Activated naive CD4-positive, alpha-beta T cell (primary cell): ENCODE measurements at places on chromosomes 12 and 14.

DNA sequence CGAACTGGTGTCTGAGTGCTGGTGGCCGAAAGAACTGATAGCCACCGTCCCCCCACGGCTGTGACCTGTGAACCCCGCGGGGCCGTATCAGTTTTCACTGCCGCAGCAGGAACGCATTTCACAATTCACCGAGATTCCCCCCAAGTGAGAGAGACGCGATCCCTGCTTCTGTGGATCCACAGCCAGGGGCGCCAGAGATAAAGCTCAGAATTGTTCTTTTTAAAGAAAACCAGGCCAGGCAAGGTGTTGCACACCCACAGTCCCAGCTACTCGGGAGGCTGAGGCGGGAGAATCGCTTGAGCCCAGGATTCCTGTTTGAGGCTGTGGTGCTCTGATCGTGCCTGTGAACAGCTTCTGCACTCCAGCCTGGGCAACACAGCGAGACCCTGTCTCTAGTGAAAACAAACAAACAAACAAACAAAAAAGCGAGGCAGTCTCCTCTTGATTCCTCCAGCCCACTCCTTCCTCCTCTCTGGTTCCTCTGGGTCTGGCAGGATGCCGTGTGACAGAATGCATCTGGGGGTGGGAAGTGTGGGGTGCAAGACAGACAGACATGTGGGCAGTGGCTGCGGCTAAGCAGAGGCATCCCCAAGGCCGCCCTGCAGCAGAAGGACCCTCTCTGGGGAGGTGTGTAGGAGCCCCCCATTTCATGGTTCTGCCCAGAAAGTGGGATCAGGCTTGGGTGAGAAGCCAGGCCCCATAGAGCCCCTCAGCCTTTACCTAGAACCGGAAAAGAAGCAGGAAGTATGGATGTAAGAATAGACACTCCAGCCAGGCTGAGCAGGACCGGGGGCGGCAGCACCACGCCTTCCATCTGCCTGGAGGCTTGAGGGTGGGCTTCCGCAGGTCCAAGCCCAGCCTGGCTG is 39.2 kb upstream of the PPP1R13B start:
- DNase-seq: no peak

DNA sequence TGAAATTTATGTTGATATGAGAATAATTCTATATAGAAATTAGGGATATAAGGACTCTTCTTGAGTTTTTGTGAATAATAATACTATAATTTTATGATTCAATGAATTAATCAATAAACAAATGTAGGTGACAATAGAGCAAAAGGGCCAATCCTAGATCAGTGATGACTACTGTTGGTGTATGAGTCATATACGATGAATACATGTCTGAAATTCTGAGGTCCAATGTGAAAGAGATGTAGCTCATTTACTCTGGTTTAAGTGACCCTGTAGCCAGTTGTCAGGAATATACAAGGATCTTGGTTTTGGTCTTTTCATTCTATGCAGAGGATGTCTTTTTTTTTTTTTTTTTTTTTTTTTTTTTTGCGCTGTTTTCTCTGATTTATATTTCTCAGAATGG is 72.1 kb upstream of the RTL1 start:
- DNase-seq: no peak

- no peak for DNase-seq
Observed at GRCh38 chr14:47746986-47747385, 71.6 kb upstream of the MDGA2 start.

- no peak for DNase-seq
Observed at GRCh38 chr14:88324930-88325329, 1.9 kb upstream of the KCNK10 start.

DNA sequence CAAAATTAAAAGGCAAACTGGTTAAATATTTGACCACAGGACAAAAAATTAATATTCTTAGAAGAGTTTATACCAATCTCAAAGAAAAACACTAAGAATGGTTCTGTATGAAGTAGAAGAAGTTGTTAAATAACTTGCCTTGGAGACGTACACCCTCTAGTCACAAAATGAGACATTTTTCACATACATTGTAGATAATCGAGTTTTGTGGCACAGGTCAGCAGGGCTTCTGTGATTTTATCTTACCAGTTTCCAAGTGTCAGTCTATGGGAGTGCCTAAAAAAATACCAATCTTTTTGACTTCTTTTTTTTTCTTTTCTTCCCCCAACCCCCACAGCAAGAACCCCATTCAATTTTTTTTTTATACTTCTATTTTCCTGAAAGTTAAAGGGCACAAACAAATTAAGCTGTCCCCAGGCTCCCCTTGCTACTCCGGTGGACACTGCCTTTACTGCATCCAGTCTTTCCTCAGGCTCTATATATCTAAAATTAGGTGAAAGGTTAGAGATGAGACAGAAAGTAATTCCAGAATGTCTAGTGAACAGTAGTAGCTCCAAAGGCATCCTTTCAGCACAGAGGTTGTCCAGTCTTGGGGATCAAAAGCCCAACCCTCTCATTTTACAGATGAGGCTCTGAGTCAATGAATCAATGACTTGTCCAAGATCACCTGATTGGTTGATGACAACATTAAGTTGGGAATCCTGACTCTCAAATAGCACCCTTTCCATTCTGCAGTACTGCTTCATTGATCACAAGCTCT is 6.2 kb downstream of the LIMA1 start:
- no peak for DNase-seq

GRCh38 chr12:120853188-120853587 is 51.0 kb downstream of the SPPL3 start:
- no peak for DNase-seq

GRCh38 chr14:64569138-64569631 is 19.4 kb downstream of the PPP1R36 start:
- DNase-seq: no peak

GRCh38 chr12:69497308-69498026 is 27.3 kb downstream of the FRS2 start:
- no peak for DNase-seq

DNA sequence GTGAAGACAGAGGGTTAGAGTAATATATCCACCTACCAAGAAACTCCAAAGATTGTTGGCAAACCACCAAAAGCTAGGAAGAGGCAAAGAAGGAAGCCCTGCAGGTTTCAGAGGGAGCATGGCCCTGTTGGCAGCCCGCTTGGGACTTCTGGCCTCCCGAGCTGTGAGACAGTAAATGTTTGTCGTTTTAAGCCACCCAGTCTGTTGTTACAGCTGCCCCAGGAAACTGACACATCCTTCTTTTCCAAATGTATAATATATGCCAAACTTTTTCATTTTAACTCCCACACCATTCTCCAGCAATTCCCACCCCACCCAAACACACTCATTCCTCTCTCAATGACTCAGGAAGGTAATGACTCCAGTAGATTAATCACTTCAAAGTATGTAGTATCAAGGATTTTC is 74.0 kb downstream of the RPS29 start:
- DNase-seq: no peak

DNA sequence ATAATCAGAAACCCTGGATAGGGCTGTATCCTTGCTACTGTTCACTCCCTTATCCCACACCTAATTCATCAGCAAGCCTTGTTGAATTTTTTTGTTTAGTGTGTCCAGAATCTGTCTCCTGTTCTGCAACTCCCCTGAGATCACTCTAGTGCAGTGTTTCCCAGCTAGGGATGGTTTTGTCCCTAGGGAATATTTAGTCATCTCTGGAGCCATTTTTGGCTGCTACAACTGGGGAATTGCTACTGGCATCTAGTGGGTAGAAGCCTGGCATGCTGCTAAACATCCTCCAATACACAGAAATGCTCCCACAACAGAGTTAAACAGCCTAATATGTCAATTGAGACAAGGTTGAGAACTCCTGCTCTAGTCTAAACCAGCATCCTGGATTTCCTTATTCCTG is 248.0 kb downstream of the NPAS3 start:
- no peak for DNase-seq

DNA sequence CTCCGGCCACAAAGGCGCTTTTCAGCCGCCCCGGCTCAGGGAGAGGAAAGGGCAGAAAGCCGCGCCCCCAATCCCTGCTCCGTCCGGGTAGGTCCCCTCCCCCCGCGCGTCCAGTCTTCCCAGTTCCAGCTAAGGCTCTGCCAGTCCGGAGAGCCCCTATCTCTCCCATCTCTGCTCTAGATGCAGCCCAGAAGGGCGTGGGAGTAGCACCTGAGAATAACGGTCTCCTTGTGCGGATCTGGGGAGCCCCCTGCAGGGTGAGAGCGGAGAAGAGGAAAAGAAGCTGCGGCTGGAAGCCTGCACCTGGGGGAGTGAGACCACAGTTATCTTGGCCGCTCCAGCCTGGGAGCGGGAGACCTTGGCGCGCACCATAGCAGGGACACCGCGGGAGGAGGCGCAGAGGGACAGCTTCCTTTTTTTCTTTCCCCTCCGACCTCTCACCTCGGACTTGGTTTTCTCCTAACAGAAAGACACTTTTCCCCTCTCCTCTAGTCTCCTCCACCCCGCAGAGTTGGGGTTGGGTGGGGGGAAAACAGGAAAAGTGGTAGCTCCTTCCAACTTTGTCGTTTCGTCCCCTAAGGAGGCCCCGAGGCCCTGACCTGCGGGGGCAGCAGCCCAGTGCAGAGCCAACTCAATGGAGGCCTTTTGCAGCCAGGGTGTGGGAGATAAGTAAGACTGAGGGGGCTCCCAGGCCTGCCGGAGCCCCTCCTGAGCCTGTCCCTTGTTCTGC is 2.4 kb downstream of the DHH start:
- DNase-seq: peak; percentile 10

DNA sequence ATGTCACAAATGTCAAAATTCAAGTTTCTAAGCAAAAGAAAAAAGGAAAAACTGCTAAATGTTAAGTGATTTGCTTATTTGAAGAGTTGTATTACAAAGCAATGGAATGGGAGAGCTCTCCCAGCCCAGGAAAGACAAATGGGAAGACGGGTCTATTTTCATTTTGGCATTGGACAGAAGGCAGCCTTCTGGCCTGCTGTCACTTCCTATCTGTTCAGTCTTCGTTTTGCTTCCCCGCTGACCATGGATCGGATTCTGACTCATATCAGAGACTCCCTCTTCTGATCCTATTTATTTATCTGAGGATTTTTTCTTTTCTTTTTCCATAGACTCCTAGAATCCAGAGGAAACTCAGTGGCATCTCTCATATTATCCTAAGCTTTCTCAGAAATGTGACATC is 634.9 kb downstream of the DIO2 start:
- no peak for DNase-seq

DNA sequence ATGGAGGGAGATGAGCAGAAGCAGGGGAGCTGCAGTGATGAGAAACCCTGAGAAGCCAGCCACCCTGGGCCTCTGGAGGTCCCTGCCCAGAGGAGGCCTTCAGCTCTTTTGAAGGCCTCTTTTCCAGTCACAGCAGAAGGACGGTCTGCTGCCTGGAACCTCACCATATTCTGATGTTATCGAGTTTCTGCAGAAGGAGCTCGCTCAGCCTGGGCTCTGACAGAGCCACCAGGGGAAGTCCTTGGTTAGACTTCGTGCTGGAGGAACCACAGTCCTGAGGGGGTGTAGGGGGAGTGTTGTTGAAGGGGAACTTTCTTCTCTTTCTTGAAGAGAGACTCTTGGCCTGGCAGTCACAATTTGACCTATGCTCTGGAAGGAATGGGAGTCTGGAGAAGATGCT is 25.1 kb upstream of the BATF start:
- DNase-seq: no peak

DNA sequence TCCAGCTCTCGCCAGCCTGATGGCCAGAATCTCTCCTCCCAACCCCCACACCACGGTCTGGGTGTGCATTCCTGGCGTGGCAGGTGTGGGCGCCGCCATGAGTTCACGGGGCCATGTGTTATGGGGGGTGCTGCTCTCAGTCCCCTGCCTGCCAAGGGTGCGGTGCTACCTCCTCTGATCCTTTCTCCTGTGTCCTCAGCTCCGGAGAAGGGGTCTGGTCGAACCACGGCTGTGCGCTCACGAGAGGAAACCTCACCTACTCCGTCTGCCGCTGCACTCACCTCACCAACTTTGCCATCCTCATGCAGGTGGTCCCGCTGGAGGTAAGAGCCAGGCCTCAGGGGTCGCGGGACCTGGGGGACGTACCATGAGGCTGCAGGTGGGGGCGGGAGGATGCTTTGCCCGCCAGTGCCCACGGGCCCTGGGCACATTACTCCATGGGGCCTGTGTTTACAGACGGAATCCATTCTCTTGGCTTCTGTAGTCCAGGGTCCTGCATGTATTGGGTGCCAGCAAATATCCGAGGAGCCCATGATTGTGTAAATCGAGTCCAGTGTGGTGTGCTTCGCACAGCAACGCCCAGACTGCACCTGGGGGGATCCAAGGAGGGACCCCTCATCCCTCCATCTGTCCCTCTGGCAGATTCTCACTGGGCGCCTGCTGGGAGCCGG is 130.8 kb downstream of the ADGRD1 start:
- DNase-seq: no peak

- no peak for DNase-seq
Observed at GRCh38 chr14:64800000-64800399, 79.7 kb downstream of the SPTB start.

GRCh38 chr12:11732715-11733114 is 83.2 kb downstream of the ETV6 start:
- DNase-seq: no peak

DNA sequence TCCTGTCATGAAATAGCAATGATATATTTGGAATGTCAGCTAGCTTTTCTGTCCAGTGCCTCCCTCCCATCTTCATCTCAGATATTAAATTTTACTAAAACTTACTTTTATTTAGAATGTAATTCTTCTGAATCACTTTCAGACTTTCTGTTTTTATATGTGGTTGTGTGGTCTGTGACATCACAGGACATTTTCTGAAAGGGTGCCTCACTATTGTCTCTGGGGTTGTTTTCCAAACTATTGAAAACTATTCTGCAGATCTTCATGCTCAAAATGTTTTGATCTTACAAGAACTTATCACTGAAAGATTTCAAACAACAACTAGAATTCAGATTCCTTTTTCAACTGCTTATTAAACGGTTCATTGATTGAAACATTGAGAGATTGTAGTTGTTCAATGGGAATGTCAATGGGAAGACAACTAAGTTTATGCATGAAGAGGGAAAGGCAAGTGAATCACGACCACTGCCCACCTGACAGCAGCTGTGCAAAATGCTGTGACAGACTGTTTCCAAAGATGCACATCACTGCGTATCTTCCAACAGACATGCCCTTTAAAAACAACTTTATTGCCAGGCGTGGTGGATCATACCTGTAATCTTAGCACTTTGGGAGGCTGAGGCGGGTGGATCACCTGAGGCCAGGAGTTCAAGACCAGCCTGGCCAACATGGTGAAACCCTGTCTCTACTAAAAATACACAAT is 51.3 kb downstream of the KLRG1 start:
- no peak for DNase-seq
